ENCODE measurements at places on chromosomes 12 and 14. TPM values are rescaled to one million over a fixed set of nuclear protein-coding genes. Genes with fewer than 3 reads are reported as not detected.

The SPIC gene
- total RNA-seq: not detected

The MYF5 gene
- not detected for total RNA-seq

The SLC35F4 gene
- total RNA-seq: not detected

The TSPAN19 gene
- 0.13 TPM for total RNA-seq

The MUCL1 gene
- total RNA-seq: not detected
